MG63 (cell line): ENCODE measurements at places on chromosomes 12 and 14. TPM values are rescaled to one million over a fixed set of nuclear protein-coding genes. Genes with fewer than 3 reads are reported as not detected.

DNA sequence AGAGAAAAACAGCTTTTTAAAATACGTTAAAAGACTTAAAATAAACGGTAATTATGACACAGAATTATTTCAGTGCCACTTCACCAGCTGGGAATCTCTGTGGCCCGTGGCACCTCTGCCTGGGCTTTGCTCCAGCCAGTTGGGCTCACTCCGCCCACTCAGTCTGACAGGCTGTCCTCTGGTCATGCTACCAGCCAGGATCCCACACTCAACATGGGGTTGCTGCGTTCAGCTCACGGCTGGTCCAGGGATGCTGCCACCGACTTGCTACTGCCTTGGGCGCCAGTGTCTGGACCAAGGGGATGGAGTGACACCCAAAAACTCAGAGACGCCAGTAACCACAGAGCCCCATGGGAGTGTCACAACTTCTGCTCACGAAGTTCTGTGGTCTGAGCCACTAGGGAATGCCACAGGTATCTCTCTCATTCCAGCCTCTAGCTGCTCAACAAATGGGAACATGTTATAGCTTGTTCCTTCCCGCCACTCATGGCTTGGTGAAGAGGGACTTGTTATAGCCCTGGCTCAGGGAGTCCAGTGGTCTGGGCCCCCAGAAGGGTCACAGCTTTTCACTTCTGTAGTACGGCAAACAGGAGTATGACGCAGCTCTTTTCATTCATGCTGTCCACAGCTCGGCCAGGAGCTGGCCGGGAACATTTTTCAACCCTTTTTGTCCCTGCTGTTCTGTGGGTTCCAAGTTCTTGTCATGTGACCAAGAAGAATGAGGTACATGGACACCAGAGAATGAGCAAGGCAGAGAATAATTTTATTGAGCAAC lies 23.4 kb upstream of the ATXN7L3B start:
- DNase-seq, result peak; percentile 7

DNA sequence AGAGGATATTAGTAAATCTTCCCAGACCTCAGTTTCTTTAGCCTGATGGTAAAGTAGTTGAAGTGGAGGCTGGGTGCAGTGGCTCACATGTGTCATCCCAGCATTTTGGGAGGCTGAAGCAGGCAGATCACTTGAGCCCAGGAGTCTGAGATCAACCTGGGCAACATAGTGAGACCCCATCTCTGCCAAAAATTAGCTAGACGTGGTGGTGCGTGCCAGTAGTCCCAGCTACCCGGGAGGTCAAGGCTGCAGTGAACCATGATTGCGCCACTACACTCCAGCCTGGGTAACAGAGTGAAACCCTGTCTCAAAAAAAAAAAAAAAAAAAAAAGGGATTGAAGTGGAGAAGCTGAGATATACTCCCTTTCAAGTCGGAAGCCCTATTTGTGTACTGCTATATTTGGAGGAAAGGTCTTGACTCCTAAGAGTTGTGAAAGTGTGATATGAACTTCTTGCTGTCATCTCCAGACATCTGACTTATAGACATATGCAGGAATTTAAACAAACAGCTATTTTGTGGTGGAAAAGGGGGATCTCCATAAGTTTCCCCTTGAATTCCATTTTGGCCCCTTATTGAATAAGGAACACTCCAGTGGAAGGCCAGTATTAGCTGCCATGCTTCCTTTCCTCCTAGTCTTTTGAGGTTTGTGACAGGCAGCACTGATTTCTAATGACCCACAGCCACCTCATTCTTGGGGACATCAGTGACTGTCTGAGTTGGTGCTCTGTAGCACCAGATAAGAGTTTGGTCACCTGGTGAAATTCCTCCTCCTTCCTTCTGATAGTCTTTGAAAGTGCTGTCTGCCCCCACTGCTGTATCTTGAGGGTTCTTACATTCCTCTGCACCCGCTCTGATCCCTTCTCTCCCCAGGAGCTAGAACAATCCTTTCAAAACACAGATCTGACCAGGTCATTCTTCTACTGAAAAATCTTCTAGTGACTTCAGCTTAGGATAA lies 7.4 kb downstream of the ELK3 start:
- DNase-seq, result no peak

DNA sequence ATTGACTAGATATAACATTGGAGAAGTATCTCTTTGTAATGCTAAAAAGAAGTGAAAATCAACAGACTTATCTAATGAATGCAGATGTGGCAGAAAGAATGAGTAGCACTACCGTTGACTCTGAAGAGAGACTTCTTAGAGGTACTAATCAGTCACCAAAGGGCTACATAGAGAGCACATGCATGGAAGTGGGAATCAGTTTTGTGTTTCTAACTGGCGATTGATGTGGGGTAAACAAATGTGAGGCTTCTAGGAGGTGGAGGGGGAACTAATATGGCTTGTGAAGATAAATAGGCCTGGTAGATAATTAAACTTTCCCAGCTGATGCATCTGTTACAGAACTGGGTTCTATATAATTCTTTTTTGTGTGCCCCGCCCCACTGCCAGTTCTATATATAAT lies 10.5 kb downstream of the COCH start:
- no peak for DNase-seq

GRCh38 chr14:94307410-94307992 lies 14.4 kb upstream of the SERPINA10 start:
- DNase-seq, result no peak

SLC17A8 gene
- total RNA-seq, result not detected in 2 replicates

ITGA7 gene
- total RNA-seq, result 18.8 and 27.4 TPM in 2 replicates

ZBTB39 gene
- 3.1 and 3.3 TPM in 2 replicates for total RNA-seq

TAS2R7 gene
- total RNA-seq, result not detected in 2 replicates
